Vagina (tissue), 2 donors: ENCODE measurements at places on chromosomes 4 and X. TPM values are rescaled to one million over a fixed set of nuclear protein-coding genes. Genes with fewer than 3 reads are reported as not detected.

GRCh38 chrX:150100261-150100660, 162.0 kb upstream of the EOLA2 start:
- no peaks in the 10 kb centered on the region for H3K27me3 ChIP-seq
- no peaks in the 10 kb centered on the region for H3K36me3 ChIP-seq
- H3K4me3 ChIP-seq: no peak overlapping the region
- H3K4me1 ChIP-seq: no peaks in the 10 kb centered on the region

DNA sequence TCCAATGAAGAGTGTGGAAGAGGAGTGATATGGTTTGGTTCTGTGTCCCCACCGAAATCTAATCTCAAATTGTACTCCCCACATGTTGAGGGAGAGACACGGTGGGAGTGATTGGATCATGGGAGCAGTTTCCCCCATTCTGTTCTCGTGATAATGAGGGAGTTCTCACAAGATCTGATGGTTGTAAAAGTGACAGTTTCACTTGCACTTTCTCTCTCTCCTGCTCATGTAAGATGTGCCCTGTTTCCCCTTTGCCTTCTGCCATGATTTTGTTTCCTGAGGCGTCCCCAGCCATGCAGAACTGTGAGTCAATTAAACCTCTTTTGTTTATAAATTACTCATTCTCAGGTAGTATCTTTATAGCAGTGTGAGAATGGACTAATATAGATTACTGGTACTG, 39.6 kb downstream of the FAM47C start:
- H3K27me3 ChIP-seq: no peaks in the 10 kb centered on the region
- no peaks in the 10 kb centered on the region for H3K36me3 ChIP-seq
- H3K4me3 ChIP-seq: no peak overlapping the region
- DNase-seq: no peak
- H3K4me1 ChIP-seq: no peaks in the 10 kb centered on the region

GRCh38 chr4:98473046-98473445, 185.4 kb downstream of the TSPAN5 start:
- no peak for DNase-seq
- H3K36me3 ChIP-seq: no peaks in the 10 kb centered on the region
- H3K4me1 ChIP-seq: peaks cover 9% of the 10 kb centered on the region
- H3K4me3 ChIP-seq: no peak overlapping the region
- no peak overlapping the region for H3K27ac ChIP-seq

Gene CXCR3
- total RNA-seq: not detected
